Left lung (tissue), 14 donors: ENCODE measurements at places on chromosomes 12 and 14.

DNA sequence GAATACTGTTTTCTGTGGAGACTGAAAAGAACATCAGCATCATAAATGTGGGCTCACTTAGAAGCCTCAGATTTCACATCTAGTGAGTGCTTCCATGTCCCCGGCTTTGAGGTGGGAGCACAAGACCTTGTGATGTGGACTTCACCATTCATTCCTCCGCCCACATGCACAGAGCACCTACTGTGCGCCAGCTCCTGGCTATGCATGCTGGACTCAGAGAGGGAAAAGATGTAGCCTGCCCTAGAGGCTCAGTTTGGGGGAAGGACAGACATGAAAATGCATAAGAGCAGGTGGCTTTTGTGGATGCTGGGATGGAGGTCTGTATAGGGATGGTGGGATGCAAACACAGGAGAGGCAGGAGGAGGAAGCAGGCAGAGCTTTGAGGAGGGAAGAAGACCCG, 65.0 kb downstream of the SERPINA3 start:
- no peak for DNase-seq

DNA sequence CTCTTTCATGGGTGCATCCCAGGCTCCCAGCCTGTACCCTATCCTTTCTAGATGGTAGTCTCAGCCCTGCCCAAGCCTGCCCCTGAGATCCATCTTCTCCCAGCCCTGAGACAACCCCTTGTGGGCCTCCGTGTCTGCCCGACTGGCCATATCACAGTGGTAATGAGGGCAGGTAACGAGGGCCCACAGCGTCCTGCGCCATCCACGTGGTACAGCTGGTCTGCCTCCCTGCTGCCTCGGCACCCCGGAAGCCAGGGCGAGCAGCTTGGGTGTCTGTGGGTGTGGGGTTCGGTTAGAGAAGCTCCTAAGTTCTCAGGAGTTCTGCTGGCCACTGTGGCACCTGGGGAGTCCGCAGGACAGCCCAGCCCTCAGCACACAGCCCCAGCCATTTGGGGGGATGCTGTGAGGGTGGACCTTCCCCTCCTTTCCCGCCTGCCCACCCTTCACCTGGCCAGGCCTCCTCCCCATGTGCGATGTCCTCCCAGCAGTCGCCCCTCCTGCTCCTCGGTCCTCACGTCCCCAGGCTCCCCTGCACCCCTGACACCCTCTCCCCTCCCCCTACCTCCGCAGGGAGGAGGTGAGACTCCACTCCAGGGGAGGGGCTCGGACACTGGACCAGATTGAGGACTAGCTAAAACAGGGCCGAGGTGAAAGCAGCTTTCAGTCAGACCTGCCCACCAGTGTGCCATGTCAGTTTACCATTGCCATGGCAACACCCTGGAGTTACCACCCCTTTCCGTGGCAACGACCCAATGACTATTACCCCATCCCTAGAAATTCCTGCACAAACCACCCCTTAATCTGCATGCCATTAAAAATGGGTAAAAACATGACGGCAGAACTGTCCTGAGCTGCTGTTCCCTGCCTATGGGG, 69.0 kb downstream of the KIF26A start:
- DNase-seq = peak; percentile 58

- no peak for DNase-seq
Measured at GRCh38 chr14:104266631-104267575, 128.5 kb downstream of the KIF26A start.

GRCh38 chr14:71698027-71698426, 234.2 kb upstream of the RGS6 start:
- DNase-seq = no peak

GRCh38 chr14:62077676-62078261, 315.5 kb downstream of the SNAPC1 start:
- DNase-seq = no peak

DNA sequence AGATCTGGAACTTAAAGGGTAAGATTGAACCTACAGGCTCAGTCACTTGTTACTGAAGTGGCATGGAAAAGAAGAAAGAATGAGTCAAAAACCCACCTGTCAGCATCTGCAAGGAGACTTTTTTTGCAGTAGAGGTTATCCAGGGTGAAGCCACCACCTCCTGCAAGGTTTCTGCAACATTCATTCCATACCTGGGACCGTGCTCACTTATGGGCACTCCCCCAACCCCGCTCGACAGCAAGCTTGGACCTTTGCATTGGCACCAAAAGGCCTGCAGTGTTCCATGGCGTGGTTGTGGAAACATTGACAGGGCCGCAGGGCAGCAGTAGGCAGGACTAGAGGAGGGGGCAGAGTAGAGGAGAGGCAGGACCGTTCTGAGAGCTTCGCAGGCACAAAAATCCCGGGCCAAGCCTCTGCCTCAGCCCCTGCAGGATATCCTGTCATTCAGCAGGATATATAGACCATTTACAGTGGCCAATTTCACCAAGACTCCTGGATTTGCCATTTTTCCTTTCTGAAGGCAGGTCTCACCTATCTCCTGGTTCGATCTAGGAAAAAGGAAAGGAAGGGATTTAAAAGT, at the start of gene STAB2:
Gene STAB2 (plus strand): TSS at position 483 of the 580 bp plus-strand sequence. CDS start 204 bp downstream, outside the sequence.
- no peak for DNase-seq

- DNase-seq = no peak
Measured at GRCh38 chr12:68349220-68349621, 17.1 kb upstream of the MDM1 start.

- no peak for DNase-seq
Measured at GRCh38 chr14:99887407-99887806, 94.2 kb downstream of the EML1 start.

DNA sequence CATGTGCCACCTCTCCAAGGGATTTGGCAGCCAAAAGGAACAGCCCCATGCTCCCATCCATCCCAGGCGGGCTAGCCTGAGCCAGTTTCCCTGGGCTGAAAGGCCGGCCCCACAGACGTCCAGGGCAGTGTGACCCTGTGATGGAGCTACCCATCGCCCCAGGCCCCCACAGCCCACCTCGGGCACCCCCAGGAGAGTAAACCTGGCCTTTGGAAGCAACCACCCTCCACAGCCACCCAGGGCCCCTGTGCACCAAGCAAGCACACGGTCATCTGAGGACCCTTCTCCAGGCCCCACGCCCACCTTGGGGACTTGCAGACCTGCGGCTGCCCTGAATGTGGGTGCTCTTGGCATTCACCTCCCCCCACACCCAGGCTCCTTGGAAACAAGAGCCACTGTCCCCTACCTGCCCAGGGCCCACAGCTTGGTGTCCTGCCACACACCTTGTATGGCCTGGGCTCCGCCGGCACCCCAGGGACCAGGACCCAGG, 8.4 kb downstream of the AHNAK2 start:
- no peak for DNase-seq

DNA sequence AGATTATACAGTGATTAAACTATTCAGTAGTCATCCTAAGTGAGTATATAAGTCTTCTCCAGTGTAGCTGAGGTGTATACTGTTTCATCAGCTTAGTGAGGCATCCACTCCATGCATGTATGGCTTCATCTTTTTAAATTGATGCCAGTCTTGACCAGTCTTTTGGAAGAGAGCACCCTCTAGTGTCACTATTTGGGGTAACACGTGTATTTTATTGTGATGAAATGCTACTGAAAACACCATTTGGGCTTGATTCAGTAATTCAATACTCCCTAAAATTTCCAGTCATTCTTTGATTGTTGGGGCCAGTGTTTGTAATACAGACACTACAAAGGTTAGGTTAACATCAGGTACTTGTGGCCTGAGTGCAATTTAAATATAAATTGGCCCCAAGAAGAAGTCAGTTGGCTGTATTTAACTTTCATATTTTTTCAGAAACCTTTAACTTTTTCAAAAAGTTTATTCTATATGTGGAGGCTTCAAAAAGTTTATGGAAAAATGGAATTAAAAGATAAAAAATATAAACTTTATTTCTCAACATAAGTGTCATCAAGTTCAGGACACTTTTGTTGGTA, 35.3 kb downstream of the MIPOL1 start:
- DNase-seq = peak; percentile 24

GRCh38 chr12:2341871-2342270, 289.1 kb downstream of the CACNA1C start:
- DNase-seq = no peak

DNA sequence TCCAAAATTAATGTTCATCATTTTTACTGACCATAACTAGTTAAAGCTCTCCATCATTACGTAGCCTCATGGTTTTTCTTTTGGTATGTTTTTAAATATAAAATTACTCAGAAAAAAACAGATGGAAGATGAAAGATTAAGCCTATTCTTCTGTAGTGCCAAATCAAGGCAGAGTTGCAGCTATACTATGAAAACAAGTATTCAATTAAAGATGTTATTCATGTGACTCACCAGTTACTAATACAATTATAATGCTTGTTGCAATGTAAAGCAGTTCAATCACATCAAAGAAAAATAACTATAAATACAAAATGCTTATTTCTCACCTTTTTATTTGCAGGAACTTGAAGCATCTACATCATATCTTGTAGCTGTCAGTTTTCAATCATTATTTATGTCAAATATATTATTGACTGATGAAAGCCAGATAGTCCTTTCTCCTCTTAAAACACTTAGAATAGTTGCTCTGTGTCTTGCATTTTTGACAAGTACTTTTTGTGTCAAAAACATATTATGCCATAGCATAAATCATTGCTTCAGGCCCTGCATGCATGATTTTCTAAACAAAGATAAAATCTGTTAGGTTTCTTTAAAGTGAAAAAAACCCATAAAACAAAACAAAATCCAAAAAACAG, 36.0 kb upstream of the TRHDE start:
- no peak for DNase-seq

DNA sequence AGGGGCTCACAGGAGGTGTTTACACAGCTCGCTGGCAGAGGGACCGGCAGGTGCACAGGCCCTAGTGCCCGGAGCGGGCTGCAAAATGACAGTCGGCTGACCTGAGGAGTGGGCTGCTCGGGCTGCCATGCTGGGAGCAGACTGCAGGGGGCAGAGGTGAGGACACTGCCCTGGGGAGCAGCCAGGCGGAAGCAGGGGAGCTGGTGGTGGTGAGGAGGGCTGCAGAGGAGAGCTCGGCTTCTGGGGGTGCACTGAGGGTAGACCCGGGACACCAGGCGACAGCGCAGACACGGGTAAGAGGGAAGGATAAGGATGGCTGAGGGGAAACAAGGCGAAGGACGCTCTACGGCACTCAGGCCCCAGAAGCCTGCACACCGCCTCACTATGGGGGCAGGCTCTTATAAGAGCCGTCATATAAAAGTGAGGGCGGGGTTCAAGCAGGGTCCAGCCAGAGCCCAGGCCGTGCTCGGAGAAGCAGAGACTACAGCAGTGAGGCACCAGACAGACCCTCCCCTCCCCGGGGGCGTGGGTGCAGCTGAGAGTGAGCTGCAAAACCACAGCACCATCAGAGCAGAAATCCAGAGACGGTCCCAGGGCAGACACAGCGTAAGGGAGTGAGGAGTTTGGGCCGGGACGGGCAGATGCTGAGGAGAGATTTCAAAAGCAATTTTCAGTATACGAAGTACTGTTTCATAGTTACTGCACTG, 62.5 kb downstream of the CCDC88C start:
- no peak for DNase-seq

GRCh38 chr12:81888106-81888740, 129.1 kb upstream of the PPFIA2 start:
- DNase-seq = no peak

- no peak for DNase-seq
Measured at GRCh38 chr12:65450625-65451024, 172.1 kb downstream of the MSRB3 start.

DNA sequence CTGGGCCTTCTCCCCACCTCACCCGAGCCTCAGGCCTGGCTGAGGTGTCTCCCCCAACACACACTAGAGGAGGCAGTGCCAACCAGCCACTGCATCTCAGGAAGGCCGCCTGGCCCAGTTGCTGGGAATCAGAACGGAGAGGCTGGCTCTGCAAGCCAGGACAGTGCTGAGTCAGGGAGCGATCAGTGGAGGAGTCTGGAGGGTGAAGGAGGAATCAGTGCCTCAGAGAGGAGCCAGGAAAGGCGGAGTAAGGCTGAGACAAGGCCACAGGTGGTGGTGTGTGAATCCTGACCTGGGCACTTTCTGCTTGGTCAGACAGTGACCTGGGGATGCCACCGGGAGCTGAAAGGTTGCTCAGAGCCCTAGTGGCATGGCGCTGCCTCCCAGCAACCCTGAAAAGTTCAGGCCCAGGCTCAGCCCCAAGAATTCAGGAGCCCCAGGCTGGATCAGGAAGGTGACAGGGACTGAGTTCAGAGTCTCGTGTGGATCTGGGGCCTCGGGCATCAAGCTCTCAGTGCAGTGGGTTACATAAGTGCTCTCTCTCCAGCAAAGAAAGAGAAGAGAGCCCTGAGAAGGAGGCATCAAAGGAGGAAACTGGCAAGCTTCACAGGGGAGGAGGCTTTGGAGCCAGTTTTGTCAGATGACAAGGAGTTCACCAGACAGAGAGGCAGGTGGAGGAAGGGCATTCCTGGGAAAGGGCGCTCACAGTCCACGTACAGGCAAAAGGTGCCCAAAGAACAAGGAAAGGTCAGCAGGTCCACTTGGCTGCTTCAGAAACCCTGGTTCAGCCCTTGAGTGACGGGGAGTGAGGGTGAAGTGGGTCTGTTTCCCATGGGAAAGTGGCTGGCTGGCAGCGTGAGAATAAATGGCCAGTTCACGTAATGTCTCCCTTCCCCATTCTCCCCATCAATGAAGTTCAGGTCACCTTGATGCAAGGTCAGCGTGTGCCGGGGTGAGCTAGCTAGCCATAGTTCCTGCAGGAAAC, 87.8 kb downstream of the ZFP36L1 start:
- no peak for DNase-seq

DNA sequence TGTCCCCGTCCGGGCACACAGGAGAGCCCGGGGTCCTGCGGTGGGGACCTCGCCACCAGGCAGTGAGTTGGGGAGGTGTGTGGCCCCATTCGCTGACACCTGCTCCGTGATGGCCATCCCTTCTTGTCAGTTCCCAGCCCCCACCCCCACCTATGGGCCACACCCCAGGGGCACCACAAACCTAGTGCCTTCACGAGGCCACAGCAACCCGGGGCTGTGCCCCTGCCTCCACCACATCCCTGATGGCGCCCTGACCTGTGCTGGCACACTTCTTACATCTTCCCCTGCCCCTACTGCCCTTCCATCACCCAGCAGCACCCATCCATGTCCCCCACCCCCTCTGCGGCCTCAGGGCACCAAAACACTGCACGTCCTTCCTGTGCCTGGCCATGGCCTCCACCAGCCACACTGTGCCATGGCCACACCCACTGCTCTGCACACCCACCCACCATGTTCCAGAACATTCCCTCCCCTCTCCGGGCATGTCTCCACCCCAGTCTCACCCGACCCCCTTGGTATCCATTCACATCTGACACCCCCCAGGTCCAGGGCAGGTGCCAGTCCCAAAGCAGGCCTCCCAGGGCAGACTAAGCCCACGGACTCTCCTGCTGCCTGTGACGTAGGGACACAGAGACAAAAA, 24.4 kb downstream of the JAG2 start:
- DNase-seq = no peak

- peak; percentile 41 for DNase-seq
Measured at GRCh38 chr12:20547816-20548575, 147.1 kb upstream of the SLCO1C1 start.

- no peak for DNase-seq
Measured at GRCh38 chr14:99716091-99716849, 32.2 kb downstream of the CYP46A1 start.

- no peak for DNase-seq
Measured at GRCh38 chr14:59358102-59358501, 107.1 kb downstream of the GPR135 start.
